T-helper 1 cell (primary cell): ENCODE measurements at places on chromosomes 7 and 10.

DNA sequence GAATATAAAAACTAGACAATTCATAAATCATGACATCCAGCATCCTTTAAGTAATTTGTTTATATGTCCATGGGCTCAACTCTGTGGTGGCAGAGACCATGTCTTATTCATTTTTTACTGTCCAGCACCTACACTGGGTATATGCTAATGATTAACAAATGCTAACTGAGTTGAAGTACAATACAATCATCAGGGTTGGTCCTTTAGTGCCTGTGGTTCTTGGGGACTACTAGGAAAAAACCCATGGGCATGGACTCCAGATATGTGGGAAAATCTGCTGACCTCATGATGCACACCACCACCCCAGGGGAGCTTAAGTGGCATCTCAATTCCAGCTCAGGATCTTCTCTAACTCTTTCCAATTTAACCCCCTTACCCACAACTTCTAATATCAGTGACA, 85.3 kb upstream of the YAE1 start:
- no peak for DNase-seq

- no peak for DNase-seq
Measured at GRCh38 chr10:49647554-49647953, 31.9 kb upstream of the C10orf53 start.

GRCh38 chr7:159116581-159117339, 27.9 kb downstream of the VIPR2 start:
- no peak for DNase-seq

- no peak for DNase-seq
Measured at GRCh38 chr10:3468919-3469638, 296.5 kb upstream of the PITRM1 start.

GRCh38 chr10:62414359-62414758, 40.2 kb downstream of the ZNF365 start:
- DNase-seq, result no peak

DNA sequence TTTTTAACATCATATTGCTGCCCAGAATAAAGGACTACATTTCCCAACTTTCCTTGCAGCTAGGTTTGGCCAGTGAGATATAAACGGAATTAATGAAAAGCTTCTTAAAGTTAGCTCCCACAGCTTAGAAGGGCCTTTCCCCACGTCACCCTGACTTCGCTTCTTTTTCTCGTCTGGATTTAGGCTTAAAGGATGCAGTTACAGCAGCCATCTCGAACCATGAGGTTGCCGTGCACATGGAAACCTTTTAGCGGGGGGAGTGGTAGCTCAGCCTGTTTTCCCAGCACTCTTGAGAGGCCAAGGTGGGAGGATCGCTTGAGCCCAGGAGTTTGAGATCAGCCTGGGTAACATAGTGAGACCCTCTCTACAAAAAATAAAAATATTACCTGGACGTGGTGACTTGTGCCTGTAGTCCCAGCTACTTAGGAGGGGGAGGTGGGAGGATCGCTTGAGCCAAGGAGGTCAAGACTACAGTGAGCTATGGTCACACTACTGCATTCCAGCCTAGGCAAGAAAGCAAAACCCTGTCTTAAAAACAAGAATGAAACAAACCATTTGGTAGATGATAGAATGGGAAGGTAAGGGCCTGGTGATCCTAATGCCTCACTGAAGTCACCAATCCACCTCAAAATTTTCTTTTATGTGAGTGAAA, 64.3 kb upstream of the C1GALT1 start:
- no peak for DNase-seq

GRCh38 chr10:122882766-122883165, 3.4 kb upstream of the FAM24B start:
- no peak for DNase-seq

DNA sequence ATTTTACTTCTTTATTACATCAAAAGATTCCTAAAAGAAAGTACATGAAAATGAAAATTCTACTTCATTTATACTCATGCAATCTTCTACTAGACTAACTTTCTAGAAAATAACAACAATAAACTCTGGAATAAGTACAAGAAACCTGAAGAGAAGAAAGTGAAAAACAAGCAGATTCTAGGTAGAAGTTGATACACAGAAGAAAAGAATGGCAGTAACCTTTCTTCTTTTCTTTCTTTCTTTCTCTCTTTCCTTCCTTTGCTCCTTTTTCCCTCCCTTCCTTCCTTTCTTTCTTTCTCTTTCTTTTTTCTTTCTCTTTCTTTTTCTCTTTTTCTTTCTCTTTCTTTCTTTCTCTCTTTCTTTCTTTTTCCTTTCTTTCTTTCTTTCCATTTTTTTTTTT, 541.7 kb upstream of the ANKRD30A start:
- no peak for DNase-seq

DNA sequence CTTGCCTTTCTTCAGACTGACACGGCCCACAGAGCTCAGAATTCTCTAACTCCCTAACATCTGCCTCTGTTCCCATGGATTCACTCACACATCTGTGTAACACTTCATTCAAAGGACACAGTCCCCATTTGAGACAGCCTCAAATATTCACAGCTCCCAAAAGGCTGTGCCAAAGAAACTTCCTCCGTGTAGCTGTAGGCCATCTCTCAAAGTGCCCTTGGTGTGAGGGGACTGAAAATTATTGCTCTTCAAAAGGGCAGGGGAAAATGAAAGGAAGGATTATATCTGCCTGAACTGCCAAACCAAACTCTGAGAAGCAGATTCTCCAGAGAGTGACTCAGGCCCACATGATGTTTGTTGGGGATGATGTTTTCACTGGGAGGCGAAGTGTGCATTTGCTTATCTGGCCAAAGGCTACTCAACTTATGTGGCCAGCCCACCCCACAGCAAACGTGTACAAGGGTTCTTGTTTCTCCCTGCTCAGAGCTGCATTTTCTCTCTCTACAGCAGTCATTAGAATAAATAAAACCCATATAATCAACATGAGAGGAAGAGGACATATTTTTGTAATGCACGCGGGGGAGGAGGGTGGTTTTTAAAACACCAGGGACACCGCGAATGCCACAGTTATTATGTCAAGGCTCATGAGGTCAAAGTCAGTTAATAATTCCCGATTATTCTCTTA, 302.4 kb upstream of the NFE2L3 start:
- DNase-seq, result no peak

GRCh38 chr7:106139265-106140251, 27.4 kb upstream of the SYPL1 start:
- DNase-seq, result no peak

DNA sequence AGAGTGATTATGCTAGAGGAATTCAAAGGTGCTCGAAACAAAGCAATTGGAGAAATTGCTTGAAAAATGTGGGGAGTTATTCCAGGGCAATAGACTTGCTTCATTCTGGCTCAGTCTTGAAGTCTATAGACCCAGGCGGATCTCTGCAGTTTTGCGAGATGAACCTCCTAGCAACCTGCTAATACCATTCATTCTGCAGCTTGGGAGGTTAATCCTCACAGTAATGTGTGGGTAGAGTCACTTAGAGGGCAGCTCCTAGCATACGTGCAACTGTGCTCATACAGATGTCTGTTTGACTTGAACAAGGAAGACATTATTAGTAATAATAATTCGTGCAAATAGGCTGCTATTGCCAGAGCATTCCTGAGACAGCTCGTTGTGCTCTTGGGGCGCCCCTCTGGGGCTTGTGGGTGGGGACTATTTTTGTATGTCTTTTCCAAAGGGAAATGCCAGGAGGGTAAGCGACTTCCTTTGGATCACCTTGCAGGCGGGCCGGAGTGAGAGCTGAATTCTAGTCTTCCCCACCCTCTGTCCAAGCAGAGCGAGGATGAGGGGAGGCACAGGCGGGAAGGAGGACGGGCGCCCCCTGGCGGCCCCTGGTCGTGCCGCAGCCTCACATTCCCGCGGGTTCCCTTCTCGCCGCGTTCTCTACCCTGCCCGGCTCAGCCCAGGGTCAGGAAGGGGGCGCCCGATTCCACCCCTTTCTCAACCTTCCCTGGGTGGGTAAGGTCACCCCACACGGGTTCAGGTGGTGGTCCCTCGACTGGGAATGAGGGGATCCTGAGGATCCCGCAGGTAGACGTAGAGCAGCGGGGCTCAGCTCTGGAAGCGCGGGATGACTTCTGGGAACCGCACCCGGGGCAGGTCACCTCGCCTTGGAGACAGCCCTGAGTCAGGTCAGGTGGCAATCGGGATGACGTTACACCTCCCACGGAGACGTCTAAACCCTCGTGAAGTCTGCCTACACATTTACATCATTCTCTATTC, 241.5 kb downstream of the PHTF2 start:
- peak; percentile 36 for DNase-seq

DNA sequence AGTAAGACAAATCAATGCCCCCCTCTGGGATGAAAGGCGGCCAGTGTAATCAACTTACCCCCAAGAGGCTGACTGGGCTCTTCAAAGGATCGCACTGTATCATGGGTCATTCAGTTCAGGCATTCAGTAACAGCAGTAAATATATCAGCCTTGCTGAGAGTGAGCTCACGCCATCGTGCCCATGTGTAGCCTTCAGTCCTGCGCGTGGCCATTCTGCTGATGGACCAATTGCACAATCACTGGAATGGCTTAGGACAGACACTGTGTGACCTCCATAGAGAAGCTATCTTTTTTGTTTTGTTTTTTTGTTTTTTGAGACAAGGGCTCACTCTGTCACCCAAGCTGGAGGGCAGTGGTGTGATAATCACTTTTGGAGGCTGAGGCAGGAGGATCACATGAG, 9.1 kb upstream of the PRKRIP1 start:
- no peak for DNase-seq
